GM19239 (cell line): ENCODE measurements at places on chromosomes 4 and X.

DNA sequence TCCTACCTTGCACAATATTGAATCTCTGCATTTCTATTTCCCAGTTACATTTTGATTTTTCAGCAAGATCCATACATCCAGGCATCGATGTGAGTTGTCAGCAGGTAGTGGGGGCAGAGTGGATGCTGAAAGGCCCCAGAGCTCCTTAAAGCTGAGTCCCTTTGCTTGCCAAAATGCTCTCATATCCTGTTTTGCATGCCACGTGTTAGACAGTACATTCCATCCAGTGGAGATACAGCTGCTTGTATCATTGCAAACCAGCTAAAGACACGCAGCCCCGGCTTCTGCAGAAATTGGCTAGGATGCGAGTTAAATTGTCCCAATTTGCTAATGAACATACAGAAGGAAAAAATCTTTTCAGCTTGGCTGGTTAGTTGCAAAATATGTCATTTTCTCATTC, 179.6 kb upstream of the MXRA5 start:
- DNase-seq = no peak

GRCh38 chrX:70247252-70247651, 12.8 kb downstream of the P2RY4 start:
- no peak for DNase-seq

- no peak for DNase-seq
These were observed 101.1 kb downstream of the MID1 start for GRCh38 chrX:10519278-10519677.

GRCh38 chrX:39261446-39262147, 460.3 kb downstream of the MID1IP1 start:
- DNase-seq = no peak

GRCh38 chr4:182812916-182813315, 104.3 kb downstream of the DCTD start:
- no peak for DNase-seq

DNA sequence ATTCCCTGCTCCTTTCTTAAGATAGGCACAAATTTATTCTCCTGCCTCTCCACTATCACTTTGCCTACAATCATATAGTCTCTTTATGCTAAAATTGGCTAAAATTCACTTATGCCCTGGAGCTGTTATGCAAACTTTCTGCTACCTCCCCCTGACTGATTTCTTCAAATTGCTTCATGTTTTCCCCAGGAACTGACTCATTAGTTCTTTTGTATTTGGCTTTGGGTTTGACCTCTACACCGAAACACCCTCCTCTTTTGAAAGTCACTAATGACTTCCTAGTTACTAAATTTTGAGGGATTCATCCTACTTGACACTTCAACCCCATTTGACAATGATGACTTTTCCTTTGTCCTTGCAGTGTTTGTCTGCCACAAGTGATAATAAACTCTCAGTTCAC, 222.6 kb downstream of the NDST4 start:
- DNase-seq = no peak

GRCh38 chr4:132123870-132124623, 1025.0 kb upstream of the PCDH10 start:
- DNase-seq = no peak
